ENCODE measurements at places on chromosomes 5 and 9.
A peak's percentile ranks its signal among the peaks of the same experiment; 100 is the strongest.

GRCh38 chr9:77016121-77016525 lies 3.3 kb upstream of the FOXB2 start:
- no peak for DNase-seq

GRCh38 chr9:80378669-80379293 lies 807.0 kb downstream of the TLE4 start:
- no peak for DNase-seq

GRCh38 chr9:93028448-93029006 lies 30.0 kb upstream of the SUSD3 start:
- no peak for DNase-seq

DNA sequence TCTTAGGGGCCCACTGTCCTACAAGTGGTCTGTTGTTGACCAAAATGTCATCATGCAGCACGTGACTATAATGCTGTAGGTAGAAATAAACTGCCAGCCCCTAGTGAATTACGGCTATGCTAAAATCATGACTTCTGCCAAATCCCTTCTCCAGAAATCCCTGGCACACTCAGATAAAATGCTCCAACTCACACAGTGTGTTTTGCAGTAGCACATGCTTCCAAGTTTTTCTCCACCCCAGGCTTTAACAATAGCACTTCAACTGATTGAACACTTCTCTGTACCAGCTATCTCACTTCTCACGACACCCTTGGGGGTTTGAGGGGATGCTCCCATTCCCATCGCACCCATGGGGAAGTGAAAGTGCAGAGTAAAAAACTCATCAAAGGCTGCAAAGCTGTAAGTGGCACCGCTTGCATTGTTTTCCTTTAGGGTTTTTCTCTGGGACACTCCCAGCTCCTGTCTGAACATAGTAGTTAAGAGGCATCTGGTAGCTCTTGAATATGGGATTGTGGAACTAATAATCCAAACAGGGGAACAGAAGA lies 151.0 kb upstream of the SLC24A2 start:
- no peak for DNase-seq

DNA sequence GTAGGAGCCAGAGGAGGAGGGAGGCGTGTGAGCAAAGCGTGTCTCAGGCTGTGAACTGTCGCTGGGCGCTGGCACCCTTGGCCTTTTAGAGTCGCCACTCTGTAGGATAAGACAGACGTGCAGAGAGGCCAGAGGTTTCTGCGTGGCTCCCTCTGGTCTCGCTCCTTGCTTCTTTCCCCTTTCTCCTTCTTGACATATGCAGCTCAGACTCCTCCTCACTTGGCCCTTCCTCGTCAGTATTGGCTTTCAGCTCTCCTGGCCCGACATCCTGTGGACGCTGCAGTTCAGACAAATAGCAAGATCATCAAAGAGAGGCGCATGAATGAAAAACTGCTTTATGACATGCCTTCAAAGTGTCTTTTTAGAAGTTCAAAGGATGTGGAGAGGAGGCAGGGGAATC lies 116.8 kb upstream of the SPRY4 start:
- DNase-seq = no peak

DNA sequence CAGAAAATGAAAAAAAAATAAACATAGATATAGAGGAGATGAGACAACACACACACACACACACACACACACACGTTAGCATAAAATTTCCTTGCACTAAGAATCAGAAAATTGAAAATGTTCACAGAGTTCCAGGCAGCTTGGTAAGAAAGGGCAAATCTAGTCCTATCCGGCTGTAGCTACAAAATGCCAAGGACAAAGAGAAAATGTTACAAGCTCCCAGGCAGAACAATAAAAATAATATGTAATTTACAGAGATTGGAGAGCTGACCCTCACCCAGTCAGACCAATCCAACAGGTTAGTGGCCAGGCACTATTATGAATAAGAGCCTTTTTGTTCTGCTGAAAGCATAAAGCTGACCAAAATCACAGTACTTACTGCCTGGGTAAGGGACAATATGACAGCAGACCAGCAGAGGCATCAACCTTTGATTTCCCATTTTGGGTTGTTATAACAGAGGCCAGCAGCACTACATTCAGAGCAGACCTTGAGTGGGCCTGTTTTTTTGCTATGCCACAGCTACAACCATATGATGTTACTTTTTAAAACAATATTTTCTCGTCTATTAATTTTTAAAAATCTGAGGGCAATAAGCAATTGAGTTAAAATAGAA lies 892.6 kb downstream of the TAF11L14 start:
- no peak for DNase-seq

- DNase-seq = no peak
Observed at GRCh38 chr5:94228791-94229190, 389.6 kb downstream of the KIAA0825 start.

- DNase-seq = peak; percentile 74
Observed at GRCh38 chr5:73867345-73868335, 241.6 kb downstream of the ARHGEF28 start.

DNA sequence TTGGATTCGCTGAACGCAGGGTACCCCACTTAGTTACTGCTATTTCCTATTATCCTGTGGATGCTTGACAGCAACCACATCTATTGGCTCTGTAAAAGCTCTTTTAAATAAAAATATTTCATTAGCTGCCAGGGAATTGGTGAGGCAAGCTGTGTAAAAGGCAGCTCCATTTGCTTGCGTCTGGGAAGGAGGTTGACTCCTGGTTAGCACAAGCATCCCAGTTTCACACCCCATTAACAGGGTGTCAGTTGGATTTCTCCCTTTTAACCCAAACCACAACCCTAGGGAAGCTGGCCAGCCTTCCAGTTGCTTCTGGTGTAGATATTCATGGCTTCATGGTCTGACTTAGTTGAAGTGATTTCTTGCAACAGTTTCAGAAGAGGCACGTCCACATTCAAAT lies 151.0 kb downstream of the GPBP1 start:
- DNase-seq = peak; percentile 62

DNA sequence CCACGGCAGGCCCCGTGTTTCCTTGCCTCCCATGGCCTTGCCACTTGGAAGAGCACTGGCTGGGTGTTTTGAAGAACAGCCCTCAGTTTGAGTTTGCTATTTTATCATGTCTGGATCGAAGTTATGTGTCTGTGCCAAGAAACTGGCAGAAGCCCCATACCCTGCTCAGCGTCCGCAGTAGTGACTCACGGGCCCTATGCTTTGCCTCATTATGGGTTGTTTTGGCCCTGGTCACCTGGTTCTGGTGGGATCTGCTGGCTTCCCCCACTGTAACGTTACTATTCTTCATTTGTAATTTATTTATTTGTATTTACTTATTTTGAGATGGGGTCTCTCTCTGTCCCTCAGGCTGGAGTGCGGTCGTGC lies 42.3 kb upstream of the NKD2 start:
- DNase-seq = no peak

DNA sequence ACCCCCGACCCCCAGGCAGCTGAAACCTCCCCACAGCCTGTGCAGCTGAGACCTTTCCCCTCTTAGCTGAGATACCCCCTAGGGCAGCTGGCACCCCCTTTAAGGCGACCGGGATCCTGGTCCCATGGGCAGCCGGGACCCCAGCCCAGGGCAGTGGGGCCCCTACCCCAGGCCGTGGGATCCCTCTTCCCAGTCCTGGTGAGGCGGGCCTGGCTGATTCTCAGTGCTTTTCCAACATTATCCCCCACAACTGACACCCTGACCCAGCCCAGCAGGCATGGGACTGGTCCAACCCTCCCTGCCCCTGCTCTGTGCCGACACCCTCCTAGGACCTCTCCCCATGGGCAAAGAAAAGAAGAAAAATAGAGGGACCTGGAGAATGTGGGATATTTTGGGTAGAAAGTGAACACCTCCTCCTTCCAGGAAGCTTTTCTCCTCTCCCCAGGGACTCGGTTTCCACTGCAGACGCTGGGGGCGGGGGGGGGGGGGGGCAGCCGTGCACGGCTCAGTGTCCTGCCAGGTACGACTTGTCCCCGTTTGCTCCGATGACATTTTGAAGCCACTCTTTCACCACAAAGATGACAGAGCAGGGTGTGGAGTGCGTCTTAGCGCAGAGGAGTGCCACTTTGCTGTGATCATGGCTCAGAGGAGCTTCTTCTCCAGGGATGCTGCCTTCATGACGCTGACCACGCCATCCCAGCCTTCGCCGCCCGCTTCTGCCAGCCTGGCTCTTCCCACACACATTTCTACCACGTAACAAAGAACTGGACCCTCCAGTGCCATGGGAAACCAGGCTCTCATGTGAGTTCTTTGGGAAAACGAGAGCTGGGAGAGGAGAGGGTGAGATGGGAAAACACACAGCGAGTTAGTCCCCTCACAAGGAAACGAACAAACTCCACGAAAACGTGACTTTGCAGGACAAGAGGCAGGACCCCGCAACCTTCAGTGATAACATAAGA lies 47.5 kb downstream of the MRPL36 start:
- no peak for DNase-seq

DNA sequence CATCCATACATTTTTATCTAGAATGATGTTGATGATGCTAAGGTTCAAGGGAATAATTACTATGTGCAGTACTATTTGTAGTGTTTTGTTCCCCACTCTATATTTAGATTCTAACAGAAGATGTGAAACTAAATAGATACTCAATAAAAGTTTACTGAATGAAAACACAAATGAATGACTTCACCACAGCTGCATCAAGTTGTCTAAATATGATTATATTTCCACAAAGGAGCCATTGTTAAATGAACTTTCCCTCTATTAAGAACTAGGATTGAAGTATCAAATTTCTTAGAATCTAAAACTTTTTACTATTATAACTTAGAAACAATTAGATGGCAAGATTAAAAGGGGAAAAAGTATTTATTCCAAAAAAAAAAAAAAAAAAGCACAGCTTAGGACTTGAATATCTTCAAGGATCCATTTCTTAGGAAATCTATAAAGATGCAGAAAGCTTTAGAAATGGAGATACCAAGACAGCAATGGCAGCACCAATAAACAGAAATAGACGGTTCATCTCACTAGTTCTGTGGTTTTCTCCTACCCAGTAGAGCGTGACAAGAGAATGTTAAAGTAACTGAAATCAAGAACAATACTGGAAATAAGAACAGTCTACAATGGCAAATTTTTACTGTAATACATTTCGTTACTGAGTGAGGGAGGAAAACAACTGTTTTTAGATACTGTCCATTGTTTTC lies 347.6 kb downstream of the EBF1 start:
- DNase-seq = no peak

DNA sequence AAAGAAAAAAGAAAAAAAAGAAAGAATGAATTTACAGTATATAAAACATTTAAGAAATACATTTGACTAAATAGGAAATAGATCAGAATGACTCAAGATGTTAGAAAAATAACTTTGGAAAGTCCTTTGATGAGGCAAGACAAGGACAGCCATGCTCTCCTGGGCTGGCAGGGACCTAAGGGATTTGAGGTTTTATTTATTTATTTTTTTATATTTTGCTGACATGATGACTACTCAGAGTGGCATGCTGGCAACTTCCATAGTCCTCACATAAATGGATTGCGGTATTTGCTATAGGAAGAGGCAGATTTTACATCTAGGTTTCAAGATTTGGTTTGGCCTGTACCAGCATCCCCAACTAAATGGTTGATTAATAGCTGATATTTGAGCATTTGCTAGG lies 17.7 kb downstream of the SLC28A3 start:
- DNase-seq = peak; percentile 44

GRCh38 chr5:173645437-173645807 lies 29.0 kb upstream of the BOD1 start:
- DNase-seq = peak; percentile 54

DNA sequence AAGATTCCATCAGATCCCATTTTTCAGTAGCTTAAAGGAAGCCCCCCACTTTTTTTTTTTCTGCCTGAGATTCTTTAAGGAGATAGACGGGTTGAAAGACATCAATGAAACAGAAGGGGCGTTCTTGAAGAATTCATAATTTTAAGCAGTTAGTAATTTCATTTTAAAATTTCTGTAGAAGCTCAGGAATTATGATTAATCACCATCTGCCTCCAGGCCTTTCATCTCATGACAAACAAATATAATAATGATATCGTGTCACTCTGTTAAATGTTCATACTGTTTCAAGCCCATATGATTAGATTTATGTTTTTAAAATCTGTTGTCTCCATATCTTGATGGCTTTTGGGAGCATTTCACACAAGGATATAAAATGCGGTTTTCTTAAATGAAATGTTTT lies 75.2 kb downstream of the NPR3 start:
- DNase-seq = no peak

GRCh38 chr5:98031926-98032325 lies 741.5 kb upstream of the RGMB start:
- DNase-seq = peak; percentile 56

GRCh38 chr5:372996-373709 lies 51.6 kb downstream of the AHRR start:
- no peak for DNase-seq

- no peak for DNase-seq
Observed at GRCh38 chr5:154690488-154690887, 64.7 kb upstream of the LARP1 start.

- DNase-seq = no peak
Observed at GRCh38 chr9:36950389-36950788, 83.7 kb downstream of the PAX5 start.

DNA sequence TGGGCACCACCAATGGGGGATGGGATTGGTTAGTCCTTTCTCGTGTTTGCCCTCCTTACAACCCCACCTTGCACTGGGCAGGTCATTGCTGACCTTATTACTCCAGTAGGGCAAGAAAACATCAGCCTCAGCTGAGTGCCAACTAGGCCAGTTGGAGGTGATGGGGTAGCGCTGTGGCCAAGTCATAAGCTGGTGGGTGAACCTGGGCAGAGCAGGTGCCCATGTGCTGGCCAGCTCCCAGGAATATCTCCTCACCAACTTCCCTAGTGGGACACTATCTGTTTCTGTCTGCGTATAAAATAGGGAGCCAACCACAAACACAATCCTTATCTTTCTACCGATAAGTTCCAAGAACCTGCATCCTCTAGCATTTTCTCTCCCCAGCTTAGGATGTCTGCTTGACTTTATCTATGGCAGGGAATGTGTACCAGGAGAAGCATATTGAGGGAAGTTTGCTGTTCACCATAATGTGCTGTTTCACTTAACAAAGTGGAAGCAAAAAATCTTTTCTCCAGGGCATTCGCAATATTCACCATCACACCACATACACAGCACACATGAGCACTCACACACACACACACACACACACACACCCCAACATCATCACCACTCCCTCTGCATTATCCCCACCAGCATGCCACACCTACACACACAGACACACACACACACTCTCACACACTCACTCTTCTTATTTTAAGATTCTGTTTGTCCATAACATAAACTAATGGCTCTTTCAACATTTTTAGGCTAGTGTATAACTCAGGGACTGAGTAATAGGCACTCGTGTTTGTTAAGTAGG lies 390.0 kb downstream of the ENC1 start:
- DNase-seq = no peak
